ENCODE measurements at places on chromosomes 6 and 20. TPM values are rescaled to one million over a fixed set of nuclear protein-coding genes. Genes with fewer than 3 reads are reported as not detected.

- no peak for DNase-seq
These were observed 184.0 kb downstream of the PDE7B start for GRCh38 chr6:136035378-136036070.

GRCh38 chr6:5023923-5024322, 20.1 kb upstream of the RPP40 start:
- DNase-seq, result no peak

GRCh38 chr6:73719046-73719445, 23.0 kb downstream of the CD109 start:
- no peak for DNase-seq

DNA sequence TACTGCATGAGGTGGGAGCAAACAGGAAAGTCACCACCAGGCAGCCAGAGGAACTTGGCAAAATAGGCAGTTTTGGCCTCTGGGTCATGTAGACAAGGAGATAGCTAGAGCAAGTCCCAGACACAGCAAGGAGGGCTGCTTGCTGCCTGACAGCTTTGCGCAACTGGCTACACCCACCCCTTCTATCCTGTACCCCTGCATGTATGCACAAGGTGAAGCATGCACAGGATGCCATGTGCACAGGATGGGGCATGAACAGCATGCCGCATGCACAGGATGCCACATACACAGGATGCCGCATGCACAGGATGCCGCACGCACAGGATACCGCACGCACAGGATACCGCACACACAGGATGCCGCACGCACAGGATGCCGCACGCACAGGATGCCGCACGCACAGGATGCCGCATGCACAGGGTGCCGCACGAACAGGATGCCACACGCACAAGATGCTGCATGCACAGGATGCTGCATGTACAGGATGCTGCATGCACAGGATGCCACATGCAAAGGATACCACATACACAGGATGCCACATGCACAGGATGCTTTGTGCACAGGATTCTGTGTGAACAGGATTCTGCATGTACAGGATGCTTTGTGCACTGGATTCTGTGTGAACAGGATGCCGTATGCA, 104.9 kb upstream of the IYD start:
- DNase-seq, result no peak

DNA sequence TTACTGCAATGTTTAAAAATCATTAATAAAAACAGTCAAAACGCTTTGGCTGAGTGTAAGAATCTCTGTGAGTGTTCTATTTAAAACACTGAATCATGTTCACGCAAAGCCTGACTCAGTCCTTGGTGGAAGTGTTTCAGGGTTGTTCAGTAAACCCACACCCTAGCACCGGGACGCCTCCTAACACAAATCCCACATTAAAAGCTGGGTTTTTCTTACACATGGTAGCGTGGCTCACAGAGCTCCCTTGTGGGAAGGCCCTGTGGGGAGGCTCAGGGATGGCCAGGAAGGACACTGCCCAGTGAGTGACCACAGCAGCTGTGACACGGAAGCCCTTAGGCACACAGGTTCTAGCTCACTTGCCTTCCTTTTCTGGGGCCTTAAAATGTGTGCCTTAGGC, 80.2 kb downstream of the GMPR start:
- DNase-seq, result no peak

- DNase-seq, result no peak
These were observed 8.7 kb upstream of the NQO2 start for GRCh38 chr6:2990932-2991506.

DNA sequence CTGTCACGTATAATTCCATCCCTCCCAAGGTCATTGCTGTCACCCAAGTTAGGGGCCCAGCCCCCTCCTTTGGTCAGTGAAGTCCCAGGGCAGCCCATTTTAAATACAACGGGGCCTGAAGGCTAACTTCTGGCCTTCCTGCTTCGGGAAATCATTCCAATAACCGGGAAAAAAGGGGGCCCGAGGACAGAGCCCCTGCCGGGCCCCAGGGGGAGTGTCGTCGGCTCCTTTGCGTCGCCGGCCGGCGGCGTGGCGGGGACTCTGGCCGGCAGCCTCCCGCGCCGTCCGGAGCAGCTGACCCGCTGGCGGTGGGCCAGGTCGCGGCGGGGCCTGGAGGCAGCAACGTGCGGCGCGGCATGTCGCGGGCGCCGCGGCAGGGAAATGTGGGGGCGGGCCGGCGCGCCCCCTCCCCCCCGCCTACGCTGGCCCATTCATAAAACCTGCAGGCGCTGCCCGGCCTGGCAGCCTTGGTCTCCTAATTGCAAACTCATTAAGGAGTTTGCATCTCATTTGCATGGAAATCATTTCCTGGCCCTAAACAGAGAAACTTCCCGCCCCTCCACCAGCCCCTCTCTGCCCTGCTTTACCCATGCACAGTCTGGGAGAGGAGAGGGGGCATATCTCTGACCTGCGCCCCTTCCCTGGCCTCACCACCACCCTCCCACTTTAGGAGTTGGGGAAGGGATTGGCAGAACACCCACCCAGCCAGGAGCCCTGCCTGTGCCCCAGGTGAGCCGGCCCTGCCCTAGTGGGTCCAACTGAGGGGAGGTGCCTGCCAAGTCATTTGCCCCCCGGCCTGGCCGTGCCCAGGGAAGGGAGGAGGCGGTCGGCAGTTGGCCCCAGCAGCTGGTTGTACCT, 50.7 kb downstream of the MRPL14 start:
- peak; percentile 72 for DNase-seq

DNA sequence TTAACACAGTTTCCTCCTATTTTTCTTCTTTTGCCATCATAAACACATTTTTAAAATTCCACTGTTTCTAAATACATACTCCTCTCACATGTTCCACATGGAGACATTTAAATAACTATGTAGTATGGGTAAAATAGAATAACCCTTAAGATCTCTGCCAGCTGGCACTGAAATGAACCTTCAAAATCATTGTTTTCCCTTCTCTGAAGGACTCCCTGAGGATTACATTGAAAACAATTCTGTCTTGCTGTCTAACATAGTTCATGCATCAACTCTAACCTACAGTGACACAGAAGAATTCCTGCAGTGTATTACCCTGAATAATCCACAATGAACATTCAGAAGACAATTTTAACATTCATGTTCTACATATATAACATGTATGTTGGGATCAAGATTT, 1361.8 kb upstream of the CITED2 start:
- no peak for DNase-seq

GRCh38 chr6:10684618-10685017, 9.8 kb downstream of the C6orf52 start:
- DNase-seq, result no peak

DNA sequence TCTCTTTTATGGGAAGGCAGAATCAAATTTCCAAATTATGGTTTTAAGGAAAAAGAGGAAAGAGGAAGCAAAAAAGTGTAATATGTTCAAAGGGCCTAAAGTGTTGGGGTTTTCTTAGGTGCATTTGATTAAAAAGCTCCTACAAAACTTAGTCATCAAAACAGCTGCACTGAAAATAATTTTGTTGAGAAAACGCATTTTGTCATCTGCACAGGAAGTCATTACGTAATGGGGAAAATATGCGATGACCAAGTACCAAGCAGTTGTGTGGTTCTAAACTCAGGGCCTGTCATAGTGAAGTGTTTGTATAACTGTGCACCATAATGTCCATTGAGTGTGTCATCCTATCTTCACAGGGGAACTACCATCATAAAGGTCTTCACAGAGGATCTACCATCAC, 15.6 kb downstream of the HAO1 start:
- no peak for DNase-seq

- DNase-seq, result no peak
These were observed 54.5 kb downstream of the TRMT11 start for GRCh38 chr6:126040826-126041225.

DNA sequence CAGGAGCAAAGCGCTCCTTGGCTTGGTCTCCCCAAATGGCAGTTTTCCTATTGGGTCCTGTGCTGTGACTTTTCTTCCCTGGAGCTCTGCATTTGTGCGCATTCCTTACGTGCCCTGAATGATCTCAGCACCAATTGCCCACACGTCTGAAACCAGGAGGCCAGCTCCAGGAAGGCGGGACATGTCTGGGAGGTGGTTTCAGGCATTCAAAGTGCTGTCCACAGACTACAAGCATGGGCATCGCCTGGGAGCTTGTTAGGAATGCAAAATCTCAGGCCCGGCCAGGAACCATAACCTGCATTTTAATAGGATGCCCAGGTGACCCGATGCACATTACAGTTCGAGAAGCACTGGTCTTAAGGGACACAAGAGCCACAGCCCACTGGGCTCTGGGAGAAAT, 239.6 kb downstream of the ANKRD60 start:
- no peak for DNase-seq

- no peak for DNase-seq
These were observed 53.6 kb downstream of the CD164 start for GRCh38 chr6:109328629-109329028.

BMP7 gene
- polyA plus RNA-seq, result 62.0 TPM

PACSIN1 gene
- polyA plus RNA-seq, result 34.8 TPM

LHFPL5 gene
- 1.5 TPM for polyA plus RNA-seq

Measured in spinal cord (tissue), 10 donors.